Activated CD4-positive, alpha-beta T cell treated with anti-CD3 and anti-CD28 coated beads, Interleukin-2, amount 50 U/mL, for 1 hour (primary cell): ENCODE measurements at places on chromosomes 1 and 21.

DNA sequence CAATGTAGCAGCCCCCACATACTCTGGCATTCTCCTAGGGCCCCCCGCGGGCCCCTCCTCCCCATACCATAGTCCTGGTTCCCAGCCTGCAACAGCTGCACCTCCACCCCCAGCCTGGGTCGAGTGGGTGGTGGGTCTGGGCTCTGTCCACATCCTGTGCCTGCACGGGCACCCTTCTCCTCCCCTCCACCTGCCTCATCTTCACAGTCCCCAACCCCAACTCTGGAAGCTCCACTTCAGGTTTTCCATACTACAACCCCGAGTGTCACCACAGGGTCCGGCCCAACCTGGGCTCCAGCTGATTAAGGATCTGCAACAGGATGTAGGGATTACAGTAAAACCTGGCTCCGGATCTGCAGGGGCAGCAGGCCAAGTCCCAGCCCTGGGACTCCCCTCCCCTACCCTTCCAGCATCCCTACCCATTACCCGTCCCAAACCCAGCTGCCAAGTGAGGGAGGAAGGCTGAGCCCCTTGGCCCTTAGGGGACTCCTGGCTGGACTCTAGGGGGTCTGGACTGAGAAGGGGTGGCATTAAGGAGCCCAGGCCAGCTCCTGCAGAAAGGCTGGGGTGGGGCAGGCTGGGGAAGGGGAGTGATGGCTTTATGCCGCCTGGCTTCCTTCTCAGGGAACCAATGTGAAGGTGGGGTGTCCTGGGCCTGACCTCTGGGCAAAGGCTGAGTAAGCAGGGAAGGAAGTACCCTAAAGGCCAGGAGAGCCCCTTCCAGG, 116.8 kb downstream of the CASZ1 start:
- no peak for DNase-seq

- no peak for DNase-seq
These were observed 392.9 kb downstream of the DSCAM start for GRCh38 chr21:40454057-40454456.

DNA sequence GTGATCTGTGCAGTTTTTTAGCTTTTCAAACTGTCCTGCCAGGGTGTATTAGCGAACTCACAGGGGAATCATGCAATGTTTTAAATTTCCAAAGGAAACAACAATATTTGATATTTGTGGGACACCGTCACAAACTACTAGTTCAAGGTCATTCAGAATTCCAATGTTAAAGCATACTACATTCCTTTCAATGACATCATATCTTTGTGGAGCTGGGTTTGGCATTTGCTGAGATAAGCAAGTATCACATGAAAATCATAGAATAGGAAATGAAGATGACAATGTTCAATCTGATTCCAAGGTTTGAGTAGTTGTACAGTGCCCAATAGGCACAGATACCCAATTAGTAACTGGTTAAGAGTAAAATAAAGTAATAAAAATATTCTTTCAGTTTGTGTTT, 35.6 kb downstream of the NUF2 start:
- no peak for DNase-seq

- DNase-seq: no peak
These were observed 19.4 kb downstream of the PDE4B start for GRCh38 chr1:65812065-65812464.

DNA sequence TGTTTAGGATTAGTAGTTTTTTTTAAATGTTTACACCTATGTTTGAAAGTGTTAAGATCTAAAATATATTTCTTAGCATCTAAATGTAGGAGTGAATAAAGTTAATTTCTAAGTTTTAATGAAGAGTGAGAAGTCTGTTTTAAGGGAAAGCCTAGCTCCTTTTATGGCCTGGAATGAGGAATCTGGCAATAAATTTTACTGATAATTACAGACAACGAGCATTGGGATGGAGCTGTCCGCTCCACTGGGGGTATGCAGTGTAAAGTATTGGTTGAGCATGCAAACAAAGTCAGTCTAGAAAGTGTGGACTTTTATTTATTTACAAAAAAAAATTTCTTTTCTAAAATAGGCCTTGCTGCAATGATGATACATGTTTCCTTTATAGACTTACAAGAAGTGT, 19.0 kb downstream of the CLIC6 start:
- no peak for DNase-seq

GRCh38 chr21:46122758-46123683, 25.1 kb downstream of the COL6A2 start:
- no peak for DNase-seq

DNA sequence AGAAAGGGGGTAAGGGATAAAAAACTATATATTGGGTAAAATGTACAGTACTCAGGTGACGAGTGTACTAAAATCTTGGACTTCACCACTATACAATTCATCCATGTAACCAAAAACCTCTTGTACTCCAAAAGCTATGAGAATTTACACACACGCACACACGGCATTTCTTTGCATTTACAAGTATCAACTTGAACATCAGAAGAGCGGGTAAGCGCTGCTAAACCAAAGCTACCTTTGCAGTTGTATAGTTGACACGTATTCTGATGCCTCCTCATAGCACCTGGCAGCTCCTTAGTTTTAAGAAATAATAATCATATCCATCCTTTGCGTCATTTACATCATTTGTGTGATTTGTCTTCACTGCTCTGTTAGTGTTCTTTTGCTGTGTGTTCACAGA, 17.6 kb downstream of the CDC42BPA start:
- no peak for DNase-seq

DNA sequence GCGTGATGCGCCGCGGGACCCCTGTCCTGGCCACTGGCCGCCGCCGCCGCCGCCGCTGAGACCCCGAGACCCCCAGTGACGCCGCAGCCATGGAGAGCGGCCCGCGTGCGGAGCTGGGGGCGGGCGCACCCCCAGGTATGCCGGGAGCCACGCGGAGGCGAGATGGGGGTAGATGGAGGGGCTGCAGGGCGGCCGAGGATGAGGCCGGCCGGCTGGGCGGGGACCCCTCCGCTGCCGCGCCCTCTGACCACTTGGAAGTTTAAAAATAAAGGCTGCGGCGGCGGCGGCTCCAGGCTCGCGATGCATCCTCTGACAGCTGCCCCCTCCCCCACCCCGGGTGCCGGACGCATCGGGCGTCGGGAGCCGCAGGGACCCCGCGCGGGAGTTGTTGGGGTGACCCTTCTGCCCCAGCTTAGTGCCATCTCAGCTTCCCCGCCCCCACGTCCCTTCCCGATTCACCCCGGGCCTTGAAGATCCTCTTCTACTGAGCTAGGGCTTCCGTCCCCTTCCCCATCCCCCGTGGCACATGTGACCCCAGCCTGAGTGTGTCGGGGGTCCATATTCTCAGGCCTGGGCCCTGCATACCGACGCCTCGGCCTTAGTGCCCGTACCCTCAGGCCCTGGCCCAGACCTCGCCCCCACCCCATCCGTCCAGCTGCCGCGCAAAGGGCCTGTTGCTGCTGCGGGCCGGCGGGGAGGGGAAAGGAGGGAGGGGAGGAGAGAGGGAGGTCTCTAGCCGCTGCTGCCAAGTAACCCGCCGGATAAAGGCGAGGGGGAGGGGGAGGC, 562 bp downstream of the MAP7D1 start:
- DNase-seq: peak; percentile 53

DNA sequence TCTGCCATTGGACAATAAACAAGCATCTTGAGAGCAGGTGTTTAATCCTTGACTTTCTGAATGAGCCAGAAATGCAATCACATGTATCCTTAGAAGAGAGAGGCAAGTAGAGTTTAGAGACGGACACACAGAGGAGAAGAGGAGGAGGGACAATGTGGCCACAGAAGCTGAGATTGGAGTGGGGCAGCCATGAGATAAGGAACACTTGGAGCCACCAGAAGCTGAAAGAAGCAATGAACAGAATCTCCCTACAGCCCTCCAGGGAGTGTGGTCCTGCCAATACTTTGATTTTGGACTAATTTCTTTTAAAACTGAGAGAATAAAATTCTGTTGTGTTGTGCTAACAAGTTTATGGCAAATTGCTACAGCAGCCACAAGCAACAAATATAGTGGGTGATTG, 141.0 kb downstream of the ATP6V1G3 start:
- no peak for DNase-seq

- DNase-seq: no peak
These were observed 19.2 kb downstream of the PKP1 start for GRCh38 chr1:201302163-201303152.

DNA sequence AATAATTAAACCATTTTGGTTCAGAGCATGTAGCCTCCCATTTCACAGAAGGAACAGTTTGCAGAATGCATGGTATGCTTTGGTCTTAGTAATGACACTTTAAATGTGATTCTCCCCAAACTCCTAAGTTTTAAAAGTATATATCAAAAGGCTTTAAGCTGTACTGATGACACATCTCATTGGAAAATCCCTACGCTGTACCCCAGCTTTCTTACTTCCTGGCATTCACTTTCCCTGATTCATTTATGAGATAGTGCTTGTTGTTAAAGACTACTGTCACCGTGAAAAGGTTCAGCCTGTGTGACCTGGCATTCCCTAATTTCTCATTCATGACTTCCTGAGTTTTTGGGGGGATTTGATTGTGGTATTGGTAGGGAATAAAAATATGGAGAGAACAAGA, 53.4 kb downstream of the MPZL1 start:
- no peak for DNase-seq

DNA sequence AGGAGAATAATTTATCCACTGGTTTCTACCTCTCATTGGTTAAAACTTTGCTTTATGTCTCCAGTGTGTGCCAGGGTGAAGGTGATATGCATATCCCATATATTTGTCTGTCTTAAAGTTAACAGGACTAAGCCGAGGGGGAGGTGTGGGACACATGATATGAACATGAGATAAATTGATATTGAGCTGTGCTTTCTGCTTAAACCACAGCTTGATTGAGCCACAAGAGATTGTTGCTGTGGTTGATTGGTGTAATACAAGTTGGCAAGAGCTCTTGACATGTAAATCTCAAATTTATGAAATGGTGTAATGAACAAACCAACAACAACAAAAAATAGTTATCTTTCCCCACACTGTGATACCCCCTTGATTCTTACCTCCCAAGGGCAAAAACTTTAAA, 1295.5 kb upstream of the NCAM2 start:
- no peak for DNase-seq

DNA sequence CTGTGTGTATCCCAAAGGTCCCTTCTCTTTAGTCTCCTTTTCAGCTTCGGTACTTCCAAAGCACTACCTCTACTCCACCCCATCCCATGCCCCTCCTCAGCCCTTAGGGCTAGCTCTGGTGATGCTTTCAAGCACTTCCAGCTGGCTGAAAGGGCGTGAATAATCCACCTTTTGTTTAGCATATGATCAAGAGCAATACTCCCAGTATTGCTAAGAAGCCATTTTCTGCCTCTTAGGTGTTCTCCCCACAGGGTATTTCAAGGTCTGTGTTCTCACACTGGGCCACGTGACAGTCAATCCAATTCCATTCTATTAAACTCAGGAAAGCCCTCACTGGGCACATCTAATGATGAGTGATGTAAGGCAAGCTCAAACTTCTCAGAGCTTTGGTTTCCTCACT, 298.5 kb upstream of the PROX1 start:
- DNase-seq: no peak

DNA sequence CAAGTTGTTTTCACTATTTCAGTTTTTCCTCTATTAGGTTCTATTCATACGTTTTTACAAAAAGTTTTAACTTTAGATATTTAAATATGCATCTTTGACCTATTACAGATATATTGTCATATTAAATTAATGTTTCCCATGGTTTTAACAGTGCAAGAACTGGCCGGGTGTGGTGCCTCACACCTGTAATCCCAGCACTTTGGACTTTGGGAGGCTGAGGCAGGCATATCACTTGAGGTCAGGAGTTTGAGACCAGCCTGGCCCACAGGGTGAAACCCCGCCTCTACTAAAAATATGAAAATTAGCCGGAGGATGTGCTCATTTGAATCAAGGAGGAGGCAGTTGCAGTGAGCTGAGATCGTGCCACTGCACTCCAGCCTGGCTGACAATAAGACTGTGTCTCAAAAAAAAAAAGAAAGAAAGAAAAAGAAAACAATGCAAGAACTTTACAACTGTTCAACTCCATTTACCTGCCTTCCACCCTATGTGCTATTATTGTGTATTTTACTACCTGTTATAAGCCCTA, 19.8 kb upstream of the TINAGL1 start:
- no peak for DNase-seq

DNA sequence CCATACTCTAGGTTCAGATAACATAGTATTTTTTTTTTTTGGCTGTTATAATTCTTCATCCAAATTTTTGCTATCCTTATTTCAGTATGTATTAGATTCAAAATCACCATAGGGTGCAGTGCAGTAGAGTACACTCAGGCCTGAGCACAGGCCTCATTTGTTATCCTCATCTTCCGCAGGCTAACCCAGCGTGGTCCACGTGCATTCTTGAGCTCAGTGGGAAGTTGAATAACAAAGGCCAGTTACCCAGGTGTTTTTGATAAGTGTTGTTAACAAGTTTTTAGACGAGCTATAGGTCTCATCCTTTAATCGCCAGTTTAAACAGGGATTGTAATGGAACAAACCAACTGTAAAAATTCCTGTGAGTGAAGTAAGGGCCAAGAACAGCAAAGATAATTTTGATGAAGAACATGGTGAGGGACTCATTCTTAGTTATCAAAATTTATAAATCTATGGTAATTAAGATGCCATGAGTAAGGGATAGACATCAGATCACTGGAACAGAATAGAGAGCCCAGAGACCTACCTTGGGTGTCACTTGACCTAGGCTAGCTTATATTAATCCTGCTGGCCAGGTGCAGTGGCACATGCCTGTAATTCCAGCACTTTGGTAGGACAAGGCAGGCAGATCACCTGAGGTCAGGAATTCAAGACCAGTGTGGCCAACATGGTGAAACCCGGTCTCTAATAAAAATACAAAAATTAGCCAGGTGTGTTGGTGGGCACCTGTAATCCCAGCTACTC, 22.0 kb downstream of the FLVCR1 start:
- DNase-seq: no peak

- DNase-seq: no peak
These were observed 59.3 kb downstream of the ACP6 start for GRCh38 chr1:147611021-147611426.

DNA sequence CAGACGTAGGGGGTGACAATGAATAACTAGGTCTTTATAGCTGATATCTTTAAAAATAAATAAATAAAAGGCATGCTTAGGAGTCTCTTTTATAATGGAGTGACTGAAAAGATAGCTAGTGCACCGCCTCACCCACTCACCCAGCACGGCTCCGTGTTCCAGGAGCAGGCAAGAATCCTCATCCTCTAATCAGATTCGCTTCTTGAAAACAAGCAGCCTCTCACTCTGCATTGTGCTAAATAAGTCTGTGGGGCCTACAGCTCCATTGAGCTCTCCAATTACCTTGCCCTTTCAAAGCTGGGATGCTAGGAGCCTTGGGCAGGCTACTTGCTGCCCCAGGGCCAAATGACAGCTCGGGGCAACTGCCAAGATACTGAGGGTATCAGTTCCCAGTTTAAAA, 91.5 kb downstream of the TIAM1 start:
- no peak for DNase-seq
